Activated CD4-positive, alpha-beta T cell treated with anti-CD3 and anti-CD28 coated beads, Interleukin-2, amount 50 U/mL, for 48 hours (primary cell): ENCODE measurements at places on chromosomes 12 and 14.

- DNase-seq = no peak
Observed at GRCh38 chr12:54463484-54463883, 9.9 kb downstream of the GTSF1 start.

DNA sequence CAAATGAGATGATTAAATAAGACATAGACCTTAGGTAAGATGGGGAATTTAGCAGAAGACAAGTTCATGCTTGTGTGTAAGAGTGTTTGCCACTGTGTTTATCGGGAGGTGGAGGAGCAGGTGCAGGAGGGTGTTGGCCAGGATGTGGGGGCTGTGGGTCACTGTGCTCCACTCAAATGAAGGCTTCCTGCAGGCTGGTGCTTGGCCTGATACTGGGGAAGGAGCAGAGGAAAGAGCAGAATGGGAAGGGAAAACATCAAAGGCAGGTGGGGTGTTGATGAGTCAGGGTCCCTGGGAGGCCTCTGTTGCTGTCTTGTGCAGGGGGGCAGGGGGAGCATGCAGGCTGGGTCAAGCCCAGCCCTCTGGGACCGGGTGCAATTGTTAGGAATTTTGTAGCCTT, 126.5 kb downstream of the TSPAN9 start:
- DNase-seq = no peak

DNA sequence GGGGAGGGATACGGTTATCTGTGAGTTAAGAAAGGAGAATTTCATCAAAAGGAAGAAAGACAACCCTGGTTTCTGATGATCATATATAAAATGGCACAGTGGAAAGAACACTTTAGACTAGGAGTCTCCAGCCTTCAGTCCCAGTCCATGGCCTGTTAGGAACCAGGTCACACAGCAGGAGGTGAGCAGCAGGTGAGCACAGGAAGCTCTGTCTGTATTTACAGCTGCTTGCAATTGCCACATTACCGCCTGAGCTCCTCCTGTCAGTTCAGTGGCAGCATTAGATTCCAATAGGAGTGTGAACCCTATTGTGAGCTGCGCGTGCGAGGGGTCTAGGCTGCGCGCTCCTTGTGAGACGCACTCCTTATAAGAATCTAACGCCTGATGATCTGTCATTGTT, 137.9 kb downstream of the BTG1 start:
- no peak for DNase-seq

DNA sequence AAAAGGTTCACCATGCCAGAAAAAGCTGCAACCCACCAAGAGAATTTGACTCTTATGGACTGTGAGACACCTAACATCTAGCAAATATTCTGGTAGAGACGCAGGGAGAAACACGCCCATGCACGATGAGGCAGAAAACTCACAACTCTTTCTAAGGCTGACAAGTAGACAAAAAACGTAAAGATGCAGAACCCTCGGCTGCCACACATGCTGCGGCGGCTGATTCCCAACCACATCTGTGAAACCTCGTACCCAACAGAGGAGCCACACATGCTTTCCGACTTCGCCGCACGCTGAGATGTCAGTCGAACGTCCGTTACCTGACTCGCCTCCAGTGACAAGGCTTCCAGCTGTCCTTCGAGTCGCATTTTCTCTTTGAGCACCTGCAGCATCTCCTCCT, 21.8 kb downstream of the GOLGA3 start:
- DNase-seq = peak; percentile 27

DNA sequence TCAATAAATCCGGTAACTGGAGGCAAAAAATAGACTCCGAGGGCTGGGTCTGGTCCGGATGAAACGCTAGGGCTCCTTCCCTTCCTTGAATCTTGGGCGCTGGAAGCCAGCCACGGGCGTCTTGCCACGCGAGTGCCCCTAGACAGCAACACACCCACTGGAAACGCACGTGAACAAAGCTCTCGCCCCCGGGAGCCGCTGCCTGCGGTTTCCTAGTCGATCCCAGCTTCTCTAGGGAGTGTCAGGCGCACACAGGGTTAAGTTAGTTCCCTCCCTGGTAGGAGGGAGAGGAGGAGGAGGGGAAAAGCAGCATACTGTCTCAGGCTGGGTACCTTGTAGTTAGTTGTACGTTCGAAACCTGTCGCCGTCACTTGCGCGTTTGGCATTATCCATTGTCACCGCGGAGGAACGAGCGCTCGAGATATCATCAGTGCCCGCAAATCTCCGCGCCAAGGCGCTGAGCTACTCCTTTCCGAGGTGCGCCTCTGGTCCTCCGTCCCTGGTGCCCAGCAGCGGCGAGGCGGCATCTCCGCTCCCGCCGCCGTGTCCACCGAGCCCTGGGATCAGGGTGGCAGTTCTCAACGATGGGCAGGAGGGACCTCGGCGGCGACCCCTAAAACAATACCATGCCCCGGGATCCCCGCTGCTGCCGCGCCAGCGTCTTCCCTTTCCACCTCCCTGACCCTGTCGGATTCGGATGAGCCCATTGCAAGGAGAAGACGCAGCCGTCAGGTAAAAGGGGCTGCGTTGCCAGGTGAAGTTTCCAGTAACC, at the start of gene FLRT2:
TSS of gene FLRT2 (plus strand) at position 342 of the 772 bp plus-strand sequence. CDS start 91,371 bp downstream, outside the sequence.
- DNase-seq = no peak

- no peak for DNase-seq
Observed at GRCh38 chr12:87678453-87678852, 350.7 kb downstream of the C12orf50 start.

GRCh38 chr14:52125885-52126284, 57.0 kb upstream of the NID2 start:
- no peak for DNase-seq

DNA sequence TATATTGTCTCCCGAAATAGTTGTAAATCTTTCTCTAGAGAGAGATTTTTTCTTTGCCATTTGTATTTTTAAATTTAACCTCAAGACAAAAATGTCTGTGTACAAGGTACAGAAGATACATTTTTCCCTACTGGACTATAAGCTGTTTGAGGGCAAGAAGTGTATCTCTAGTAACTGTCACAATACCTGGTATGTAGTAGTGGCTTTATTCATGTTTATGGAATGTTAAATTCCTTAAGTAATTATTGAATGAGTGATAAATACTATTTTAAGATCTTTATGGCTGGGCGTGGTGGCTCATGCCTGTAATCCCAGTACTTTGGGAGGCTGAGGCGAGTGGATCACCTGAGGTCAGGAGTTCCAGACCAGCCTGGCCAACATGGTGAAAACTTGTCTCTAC, 24.4 kb upstream of the CDK17 start:
- DNase-seq = no peak

DNA sequence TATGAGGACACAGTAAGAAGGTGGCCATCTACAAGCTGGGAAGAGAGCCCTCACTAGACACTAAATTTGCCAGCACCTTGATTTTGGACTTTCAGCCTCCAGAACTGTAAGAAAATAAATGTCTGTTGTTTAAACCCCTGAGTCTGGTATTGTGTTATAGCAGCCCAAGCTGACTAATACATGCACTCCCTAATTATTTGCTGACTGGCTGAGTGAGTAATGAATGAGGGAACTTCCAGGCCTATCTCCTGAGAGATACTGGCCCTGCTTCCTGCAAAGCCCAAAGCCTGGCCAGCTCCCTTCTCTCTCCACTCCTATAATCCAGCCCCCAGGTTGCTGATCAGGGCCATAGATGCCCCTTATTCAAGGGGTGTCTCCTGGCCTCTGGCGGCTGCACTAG, 120.0 kb upstream of the NOS1 start:
- DNase-seq = no peak

GRCh38 chr14:75295061-75295461, 16.4 kb downstream of the FOS start:
- DNase-seq = peak; percentile 40

DNA sequence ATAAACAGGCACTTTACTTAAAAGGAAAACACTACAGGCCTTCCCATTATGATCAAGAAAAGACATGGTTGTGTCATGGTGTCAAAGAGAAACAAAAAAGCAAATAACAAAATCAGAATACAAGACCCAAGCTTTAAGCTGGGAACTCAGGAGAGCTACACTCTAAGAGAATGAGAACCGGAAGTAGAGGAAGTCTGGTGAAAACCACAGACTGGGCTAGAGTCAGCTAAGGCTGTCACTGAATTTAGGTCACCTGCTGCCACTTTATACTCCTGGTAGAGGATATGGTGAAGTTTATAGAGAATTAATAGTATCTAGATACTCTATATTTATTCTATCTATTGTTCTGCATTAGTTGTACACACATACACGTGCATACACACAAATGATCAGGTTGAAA, 971.7 kb downstream of the FLRT2 start:
- DNase-seq = no peak

DNA sequence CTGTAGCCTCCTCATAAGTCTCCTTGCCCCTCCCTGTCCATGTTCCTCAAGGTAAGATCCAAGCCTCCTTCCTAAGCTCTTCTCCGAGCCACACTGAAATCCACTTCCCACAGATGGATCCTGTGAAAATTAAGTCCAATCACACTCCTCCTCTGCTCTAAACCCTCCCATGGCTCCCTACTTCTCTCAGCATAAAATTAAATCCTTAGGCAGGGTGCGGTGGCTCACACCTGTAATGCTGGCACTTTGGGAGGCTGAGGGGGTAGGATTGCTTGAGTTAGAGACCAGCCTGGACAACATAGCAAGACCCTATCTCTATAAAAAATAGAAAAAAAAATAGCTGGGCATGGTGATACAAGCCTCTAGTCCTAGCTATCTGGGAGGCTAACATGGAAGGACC, 2.3 kb downstream of the PHETA1 start:
- no peak for DNase-seq

DNA sequence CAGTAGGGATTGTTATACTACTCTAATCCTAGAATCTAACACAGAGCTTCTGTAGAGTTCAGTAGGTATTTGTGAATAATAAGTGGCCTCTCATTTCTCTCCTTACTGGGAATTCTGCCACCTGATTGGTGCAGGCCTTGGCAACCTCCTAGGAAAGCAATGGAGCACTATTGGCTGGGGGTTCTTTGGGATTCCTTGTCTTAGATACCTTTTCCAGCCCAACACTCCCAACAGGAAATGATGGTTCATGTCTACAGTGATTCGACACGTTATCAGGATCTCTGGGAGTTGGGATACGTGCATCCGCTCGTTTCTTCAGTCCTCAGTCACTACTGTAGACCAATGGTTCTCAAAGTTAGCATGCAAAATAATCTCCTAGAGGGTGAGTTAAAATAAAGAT, 67.4 kb downstream of the ELK3 start:
- DNase-seq = no peak

DNA sequence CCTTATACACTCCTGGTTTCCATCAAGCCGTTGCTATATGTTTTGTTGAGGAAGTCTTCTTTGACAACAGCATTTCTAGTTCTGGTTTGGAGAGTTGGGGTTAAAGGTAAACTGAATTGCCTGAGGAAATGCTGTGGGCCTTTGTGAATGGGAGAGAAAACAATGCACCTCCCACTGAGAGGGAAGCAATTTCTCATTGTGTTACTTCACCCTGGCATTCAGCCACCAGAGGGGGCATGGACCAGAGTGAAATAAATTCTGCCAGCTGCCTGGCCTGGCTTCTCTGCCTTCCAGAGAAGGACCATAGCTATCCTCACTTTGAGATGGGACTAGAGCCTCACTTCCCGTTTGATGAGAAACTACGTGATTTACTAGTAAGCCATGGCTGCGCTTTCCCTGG, 475.3 kb downstream of the EGLN3 start:
- peak; percentile 11 for DNase-seq

DNA sequence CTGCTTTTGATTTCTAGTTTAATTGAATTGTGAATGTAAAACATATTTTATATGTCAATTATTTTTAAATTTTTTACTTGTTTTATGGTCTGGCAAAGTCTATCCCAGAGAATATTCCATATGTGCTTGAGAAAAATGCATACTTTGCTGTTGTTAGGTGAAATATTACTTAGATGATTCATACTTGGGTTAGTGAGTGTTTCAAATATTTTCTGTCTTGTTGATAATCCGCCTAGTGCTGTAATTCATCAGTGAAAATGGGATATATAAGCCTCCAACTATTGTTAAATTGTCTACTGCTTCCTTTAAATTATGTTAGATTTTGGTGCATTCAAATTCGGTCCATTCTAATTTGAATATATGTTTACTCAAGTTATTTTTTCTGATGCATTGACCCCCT, 395.5 kb downstream of the LRFN5 start:
- DNase-seq = no peak

GRCh38 chr12:129470196-129470595, 433.6 kb downstream of the TMEM132D start:
- no peak for DNase-seq

GRCh38 chr14:103927566-103927965, 690 bp upstream of the TDRD9 start:
- no peak for DNase-seq

DNA sequence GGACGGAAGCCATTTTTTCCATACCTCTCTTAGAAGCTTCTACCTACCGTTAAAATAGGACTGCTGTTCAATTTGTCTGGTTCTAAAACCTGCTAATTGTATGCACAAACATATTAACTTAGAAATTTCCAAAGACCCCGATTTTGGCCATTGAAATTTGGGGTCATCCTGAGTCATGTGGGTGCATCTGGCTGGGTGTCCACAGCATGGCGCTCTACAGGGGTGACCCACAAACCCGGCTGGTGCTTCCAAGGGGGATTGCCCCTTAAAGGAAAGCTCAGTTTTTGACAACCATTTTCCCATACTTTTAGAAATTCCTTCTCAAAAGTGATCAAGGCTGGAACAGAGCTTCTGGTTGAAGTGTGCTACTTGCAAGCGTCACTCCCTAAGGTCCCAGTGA, 83.9 kb upstream of the EIF5 start:
- no peak for DNase-seq

DNA sequence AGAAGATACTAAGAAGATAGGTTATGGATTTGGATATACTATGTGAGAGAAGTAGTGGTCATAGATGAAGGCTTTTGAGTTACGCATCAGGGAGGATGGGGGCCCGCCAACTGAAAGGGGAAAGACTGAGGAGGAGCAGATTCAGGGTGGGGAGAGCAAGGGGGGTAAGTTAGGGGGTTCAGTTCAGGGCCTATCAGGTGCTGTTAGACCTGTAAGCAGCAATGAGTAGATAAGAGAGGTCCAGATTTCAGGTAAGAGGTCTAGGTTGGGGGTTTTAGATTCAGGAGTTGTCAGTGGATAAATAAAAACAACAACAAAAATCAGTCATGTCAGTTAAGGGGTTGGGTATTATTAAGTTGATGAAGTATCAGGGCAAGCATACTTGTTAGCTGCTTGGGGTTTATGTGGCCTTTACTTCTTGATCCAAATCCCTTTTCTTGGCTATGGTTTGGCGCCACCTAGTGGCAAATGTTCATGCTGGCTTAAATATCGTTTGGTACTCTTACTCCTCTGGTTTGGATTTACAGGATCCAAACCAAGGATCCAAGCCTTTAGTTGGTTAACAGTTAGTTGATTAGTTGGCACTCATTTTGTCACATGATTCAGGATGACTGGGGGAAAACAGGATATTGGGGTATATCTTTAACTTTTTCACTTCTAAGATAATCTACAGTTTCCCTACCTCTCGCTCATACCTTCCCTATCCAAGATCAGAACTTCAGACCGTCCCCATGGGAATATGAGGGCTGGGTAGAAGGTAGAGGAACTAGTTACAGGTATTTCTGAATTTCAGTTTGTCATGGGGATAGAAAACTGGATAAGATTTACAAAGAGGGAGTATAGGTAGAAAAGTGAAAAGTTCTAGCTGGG, 65.1 kb downstream of the PCNX1 start:
- DNase-seq = peak; percentile 91

GRCh38 chr14:73232984-73233383, 4.3 kb upstream of the PAPLN start:
- no peak for DNase-seq
